ENCODE measurements at places on chromosomes 7 and 10.

- no peak for DNase-seq
These were observed 20.2 kb upstream of the PFKFB3 start for GRCh38 chr10:6182454-6183098.

GRCh38 chr10:69004821-69005220 is 16.2 kb downstream of the KIFBP start:
- DNase-seq: no peak

GRCh38 chr10:78653555-78653954 is 415.2 kb upstream of the ZMIZ1 start:
- no peak for DNase-seq

GRCh38 chr7:125326666-125327255 is 397.1 kb upstream of the POT1 start:
- no peak for DNase-seq

- no peak for DNase-seq
These were observed 113.4 kb downstream of the SRI start for GRCh38 chr7:88106434-88106833.

Data from NCI-H2081 (cell line).